ENCODE measurements at places on chromosomes 6 and 20.

- DNase-seq = no peak
These were observed 15.1 kb upstream of the FOXC1 start for GRCh38 chr6:1594445-1595200.

GRCh38 chr6:157514659-157515496 is 133.9 kb downstream of the ZDHHC14 start:
- no peak for DNase-seq

DNA sequence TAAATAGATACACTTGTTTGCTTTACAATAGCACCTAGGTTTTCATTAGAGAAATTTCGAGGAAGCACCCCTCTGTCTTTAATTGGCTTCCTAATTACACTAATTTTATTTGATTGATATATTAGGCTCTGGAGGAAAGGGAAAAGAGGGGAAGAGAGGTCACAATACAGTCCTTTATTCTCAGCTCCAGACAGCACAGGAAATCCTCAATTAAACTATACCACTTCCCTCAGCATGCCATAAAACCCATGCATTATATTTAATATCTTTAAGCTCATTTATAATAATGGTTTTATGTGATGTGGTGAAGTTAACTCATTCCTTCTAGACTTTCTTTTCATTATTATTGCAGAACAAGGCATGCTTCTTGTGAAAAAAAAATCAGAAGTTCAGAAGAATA is 17.7 kb upstream of the PDE7B start:
- DNase-seq = no peak

DNA sequence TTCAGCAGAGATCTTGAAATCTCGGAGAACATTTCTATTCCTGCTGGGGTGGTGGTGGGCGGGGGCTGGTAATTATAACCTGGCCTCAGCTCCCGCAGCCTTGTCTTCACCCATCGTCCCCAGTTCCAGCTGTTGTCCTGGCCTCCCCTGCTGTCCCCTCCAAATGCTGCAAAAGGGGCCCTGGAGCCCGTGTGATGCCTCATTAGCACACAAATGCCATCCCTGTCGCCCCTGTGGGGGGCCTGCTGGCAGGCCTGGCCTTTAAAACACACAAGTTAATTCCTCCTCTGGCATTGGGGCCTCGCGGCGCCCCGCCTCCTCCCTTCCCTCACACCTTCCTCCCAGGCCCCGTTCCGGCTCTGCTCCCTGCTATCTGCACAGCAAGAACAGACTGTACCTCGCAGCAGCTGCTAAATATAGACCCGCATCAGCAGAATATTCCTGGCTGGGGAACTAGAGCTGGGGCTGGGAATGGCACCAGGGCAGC is 85.7 kb downstream of the CDH22 start:
- no peak for DNase-seq

All from GOT3 (cell line).